ENCODE measurements at places on chromosomes 4 and X.

DNA sequence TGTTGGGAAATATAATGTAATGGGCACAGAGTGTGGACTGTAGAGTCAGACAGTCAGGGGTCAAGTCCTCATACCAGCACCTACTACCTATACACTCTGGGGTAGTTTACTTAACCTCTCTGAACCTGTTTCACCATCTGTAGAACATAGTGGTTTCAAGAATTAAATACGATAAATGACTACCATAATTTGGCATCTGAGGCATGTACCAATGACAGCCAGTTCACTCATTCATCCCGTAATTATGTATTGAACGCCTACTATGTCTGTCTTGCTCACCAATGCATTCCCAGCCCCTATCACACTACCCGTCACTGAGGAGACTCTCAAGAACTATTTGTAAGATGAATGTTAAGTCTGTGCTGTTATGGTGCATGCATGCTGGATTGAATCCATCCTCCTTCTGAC is 2.0 kb upstream of the FGB start:
- no peak for DNase-seq

- no peak for DNase-seq
Observed at GRCh38 chr4:146437778-146438177, 84.0 kb downstream of the SLC10A7 start.

DNA sequence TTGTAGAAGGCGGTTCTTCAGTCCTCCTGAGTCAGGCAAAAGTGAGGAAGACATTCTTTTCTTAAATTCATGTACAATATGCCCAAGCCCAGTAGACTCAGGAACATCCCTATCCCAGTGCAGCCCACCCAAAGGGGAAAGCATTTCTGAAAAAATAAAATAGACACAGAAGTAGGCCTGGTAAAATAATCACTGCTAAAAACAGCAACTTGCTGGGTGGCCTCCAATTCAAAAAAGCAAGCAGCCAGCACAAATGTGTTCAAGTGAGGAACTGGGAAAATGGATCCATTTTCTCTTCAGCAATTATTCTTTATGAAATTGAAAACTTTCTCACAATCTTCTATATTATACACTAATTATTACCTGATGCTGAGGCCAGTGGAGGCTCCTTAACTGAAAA is 165.4 kb downstream of the PCDH19 start:
- DNase-seq, result no peak

- no peak for DNase-seq
Observed at GRCh38 chrX:140715787-140716186, 6.2 kb downstream of the LINC00632 start.

GRCh38 chr4:182826391-182826790 is 90.8 kb downstream of the DCTD start:
- no peak for DNase-seq

GRCh38 chr4:122758033-122758432 is 25.5 kb downstream of the BBS12 start:
- DNase-seq, result no peak

DNA sequence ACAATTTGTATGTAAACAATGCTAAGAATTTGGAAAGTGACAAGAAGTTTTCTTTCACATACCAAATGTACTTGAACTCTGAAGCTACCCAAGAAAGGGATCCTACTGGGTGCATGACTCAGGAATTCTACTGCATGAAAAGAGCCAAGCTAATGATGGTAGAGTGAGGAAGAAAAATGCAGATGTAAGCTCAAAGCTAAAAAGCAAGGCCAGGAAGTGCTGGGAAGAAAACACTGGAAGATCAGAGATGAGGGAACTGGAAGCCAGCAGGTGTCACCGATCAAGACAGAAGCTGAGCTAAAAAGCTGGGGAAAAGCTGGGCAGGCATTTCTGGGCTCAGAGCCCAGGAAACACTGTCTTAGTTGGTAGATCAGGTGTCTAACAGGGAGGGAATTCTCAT is 449.1 kb downstream of the NKX6-1 start:
- DNase-seq, result peak; percentile 25

GRCh38 chrX:149004936-149005335 is 500.2 kb downstream of the IDS start:
- no peak for DNase-seq

DNA sequence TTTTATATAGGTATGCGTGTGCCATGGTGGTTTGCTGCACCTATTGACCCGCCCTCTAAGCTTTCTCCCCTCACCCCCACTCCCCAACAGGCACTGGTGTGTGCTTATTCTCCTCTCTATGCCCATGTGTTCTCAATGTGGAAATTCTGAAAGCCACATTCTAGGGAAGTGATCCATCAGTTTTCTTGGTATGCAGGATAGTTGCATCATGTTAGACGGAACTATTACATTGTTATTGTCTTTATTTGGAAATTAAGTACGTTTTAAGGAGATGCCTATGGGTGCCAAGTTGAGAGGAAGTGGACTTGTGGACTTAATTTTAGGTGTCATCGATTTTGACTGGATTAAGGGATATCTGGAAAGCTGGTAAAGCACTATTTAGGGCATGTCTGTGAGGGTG is 204.6 kb downstream of the RBM46 start:
- DNase-seq, result no peak

GRCh38 chr4:81518762-81519426 is 47.2 kb upstream of the RASGEF1B start:
- no peak for DNase-seq

DNA sequence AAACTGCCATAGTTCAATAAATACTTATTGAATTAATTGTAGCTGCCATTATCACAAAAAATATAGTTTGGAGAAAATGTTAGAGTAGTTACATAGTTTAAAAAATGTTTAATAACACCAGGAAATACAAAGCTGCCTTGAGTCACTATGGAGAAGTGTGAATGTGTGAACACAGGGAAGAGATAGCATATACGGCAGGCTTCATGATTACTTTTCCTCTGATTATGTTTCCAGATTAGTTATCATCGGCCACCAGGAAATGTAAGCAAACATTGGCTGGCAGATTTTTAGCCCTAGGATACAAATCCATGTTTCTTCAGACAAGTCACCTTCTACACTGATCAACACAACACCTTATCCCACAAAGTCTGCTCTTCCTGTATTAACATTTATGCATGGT is 4.4 kb downstream of the PRDM5 start:
- DNase-seq, result no peak

- no peak for DNase-seq
Observed at GRCh38 chrX:48576108-48576507, 1.8 kb downstream of the RBM3 start.

GRCh38 chrX:65674204-65674893 is 6.9 kb downstream of the MSN start:
- DNase-seq, result no peak

GRCh38 chr4:131488772-131489171 is 1660.3 kb upstream of the PCDH10 start:
- no peak for DNase-seq

DNA sequence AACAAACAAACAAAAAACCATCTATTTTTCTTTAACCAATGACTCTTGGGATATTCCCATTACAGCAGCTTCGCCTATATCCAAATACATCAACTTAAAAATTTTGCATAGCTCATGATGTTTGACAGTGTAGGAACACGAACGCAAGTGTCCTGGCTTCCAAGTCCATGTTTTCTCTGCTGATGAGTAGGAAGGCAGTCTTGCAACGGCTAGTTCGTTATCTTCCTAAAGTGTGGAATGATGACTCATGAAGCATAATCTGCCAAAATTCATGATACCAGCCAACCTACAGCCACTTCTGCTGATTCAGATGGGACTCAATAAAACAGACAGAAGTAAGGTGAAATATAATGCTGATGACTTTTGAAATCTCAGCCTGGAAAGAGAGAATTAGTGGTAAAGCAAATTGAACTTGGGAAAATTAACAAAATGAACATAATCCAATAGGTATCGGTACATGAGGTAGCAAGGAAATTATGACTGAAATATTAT is 6.4 kb upstream of the SEPTIN11 start:
- no peak for DNase-seq

DNA sequence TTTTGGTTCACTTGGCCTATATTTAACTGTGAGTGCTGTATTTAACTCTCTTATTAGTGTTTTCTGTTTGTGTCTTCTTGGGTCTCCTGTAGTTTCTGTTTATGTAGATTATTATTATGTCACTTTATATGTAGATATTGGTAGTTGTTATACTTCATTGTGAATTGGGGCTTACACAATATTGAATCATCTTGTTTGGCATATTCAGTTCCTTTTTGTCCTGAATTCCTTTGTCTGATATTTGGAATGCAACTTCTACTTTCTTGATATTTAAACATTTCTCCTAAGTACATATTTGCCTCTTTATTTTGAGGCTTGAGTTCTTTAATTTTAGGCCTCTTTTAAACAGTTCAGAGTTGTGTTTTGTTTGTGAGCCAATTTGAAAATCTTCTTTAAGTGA is 544.8 kb upstream of the ADGRL3 start:
- no peak for DNase-seq

GRCh38 chr4:95510877-95511276 is 37.9 kb downstream of the UNC5C start:
- no peak for DNase-seq

- DNase-seq, result peak; percentile 21
Observed at GRCh38 chr4:37219242-37219641, 25.3 kb upstream of the NWD2 start.

- DNase-seq, result no peak
Observed at GRCh38 chrX:30504309-30504708, 73.3 kb downstream of the TASL start.

GRCh38 chr4:4881432-4881831 is 22.0 kb downstream of the MSX1 start:
- no peak for DNase-seq

DNA sequence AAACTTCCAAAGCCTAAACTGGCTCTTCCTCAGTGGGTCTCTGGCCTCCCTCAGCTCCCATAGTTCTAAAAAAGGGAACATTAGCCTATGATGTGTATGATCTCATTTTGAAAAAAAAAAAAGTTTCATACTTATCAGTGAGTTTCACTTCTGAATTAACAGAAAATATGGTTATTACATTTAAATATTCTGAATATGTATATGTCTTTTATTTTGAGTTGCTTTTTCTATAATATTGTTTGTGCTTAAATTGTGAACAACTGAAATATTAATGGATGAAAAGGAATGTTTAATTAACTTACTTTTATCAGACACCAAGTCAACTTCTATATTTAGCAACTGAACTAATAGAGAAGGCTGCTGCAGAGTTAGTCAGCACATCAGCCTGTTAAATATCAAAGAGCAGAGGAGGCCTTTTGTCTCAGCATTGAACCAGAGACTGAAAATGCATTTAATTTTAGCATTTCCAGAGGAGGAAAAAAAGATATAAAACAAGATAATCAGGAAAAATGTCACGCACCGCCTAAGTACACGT is 20.4 kb upstream of the FHL1 start:
- DNase-seq, result no peak

DNA sequence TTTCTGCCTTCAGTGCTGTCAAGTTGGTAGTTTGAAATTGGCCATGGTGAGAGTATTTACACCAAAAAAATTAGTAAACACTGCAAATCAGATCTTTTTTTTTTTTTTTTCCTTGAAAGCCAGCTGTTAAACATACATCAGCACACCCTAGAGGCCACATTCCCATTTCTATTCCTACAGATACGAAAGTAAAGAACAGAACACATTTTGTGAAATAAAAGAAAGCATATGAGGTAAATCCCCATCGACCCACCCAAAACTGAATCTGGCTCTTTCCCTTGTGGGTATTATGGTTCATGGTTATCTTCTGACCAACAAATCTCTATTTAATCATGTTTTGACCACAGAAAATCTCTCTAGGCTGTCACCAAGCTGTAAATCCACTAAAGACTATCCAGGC is 41.8 kb upstream of the AP1AR start:
- DNase-seq, result no peak

GRCh38 chr4:177064729-177065394 is 244.8 kb upstream of the NEIL3 start:
- DNase-seq, result no peak

DNA sequence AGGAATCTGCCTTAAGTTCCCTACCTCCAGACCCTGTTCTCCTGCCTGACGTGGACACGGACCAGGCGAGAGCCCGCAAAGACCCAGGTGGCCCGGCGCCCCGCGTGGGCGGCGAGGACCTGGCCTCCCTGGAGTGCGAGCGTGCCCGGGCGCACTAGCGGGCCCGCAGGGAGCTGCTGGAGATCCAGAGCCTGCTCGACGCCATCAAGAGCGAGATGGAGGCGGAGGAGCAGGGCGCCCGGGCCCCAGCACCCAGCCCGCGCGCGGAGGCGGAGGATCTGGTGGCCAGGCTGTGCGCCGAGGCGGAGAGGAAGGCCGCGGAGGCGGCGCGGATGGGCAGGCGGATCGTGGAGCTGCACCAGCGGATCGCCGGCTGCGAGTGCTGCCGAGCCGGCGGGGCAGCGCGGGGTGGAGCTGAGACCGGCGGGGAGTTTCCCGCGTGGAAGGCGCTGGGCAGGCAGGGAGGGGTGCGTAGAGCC is 18.2 kb downstream of the MRFAP1 start:
- no peak for DNase-seq

DNA sequence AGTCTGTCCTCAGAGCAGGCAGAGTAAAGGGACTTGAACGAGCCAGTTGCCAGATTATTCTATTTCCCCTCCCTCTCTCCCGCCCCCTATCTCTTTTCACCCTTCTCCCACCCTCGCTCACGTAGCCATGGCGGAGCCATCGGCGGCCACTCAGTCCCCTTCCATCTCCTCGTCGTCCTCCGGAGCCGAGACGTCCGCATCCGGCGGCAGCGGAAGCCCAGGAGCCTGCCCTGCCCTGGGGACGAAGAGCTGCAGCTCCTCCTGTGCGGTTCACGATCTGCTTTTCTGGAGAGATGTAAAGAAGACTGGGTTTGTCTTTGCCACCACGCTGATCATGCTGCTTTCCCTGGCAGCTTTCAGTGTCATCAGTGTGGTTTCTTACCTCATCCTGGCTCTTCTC is 106.2 kb upstream of the SMAD1 start:
- DNase-seq, result no peak

- DNase-seq, result no peak
Observed at GRCh38 chrX:2707334-2707760, 16.3 kb downstream of the CD99 start.

DNA sequence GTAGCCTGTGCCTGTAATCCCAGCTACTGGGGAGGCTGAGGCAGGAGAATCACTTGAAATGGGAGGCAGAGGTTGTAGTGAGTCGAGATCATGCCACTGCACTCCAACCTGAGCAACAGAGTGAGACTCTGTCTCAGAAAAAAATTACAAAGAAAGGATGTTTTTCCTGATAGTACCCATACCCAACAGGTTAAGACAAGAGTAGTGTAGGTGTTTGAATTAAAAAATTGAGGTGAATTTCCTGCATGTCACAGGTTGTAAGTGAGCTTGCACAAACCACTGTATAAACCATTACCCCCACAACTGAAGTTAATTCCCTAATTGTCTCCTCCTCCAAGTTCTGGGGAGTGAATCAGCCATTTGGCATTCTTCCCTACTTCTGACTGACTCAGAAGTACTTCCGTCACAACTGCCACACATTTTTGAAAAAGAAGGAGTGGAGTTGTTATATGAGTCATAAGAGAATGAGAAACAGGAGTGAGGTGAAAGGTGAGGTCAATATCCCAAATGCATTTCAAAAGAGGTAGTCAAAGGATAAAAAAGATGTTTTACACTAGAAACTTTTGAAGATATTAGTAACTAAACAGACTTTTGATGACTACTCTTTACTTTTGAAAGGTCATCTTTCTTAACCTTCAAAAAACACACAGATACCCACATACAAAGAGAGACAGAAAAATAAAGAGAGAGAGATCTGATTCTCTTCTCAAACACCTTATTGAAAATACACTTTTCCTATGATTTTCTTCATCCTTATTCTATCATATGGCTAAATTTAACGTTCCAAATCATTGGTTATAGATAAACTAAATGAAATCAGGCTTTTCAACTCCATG is 134.5 kb downstream of the BTC start:
- peak; percentile 32 for DNase-seq

Data from urinary bladder (tissue), 4 donors.